ENCODE measurements at places on chromosomes 3 and 15. TPM values are rescaled to one million over a fixed set of nuclear protein-coding genes. Genes with fewer than 3 reads are reported as not detected.

Gene MELTF
- total RNA-seq = 46.8 TPM

Gene SLC2A2
- total RNA-seq = not detected

Gene C2CD4A
- 0.11 TPM for total RNA-seq

Gene SLC25A38
- 29.7 TPM for total RNA-seq

Gene SLC30A4
- total RNA-seq = 1.4 TPM
